D721Med (cell line): ENCODE measurements at places on chromosomes 2 and 18.

GRCh38 chr2:55995211-55995610, 71.6 kb upstream of the EFEMP1 start:
- no peak for DNase-seq

- no peak for DNase-seq
Observed at GRCh38 chr2:171260471-171261424, 100.1 kb upstream of the TLK1 start.

DNA sequence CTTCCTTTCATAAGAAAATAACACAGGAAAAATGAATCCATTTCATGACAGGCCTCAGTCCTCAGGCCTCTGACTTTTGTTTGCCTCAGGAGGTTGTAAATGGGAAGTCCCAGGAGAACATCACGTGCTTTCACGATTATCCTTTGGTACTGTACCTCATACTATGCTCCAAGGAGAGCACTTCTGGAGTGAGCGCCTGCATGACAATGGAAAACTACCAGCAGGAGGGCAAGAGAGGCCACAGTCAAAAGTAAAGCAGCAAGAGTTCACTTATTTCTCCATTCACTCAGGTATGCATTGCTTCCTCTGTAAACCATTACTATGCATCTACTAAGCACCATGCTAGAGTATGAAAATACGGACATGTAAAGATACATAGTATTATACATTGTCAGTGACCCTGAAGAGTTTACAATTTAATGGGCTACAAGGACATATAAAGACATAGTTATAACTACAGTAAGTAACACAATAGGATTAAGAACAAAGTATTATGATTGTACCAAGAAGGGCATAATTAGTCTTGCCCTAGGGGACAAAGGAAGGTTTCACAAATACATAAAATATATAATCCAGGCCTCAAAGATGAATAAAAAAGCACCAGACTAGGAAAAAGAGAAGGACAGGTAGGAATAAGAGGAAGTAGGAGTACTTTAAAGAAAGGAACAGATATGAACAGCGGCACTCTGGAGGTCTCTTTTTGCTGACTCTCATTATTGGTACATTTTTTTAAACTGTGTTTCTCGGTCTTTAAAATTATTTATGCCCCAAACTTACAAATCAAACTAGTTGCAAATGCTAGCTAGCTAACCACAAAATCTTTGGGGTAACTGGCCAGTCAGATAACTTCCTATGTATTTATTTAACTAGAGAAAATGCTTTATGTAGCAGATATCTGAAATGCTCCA, 806.7 kb downstream of the NRXN1 start:
- DNase-seq = no peak

DNA sequence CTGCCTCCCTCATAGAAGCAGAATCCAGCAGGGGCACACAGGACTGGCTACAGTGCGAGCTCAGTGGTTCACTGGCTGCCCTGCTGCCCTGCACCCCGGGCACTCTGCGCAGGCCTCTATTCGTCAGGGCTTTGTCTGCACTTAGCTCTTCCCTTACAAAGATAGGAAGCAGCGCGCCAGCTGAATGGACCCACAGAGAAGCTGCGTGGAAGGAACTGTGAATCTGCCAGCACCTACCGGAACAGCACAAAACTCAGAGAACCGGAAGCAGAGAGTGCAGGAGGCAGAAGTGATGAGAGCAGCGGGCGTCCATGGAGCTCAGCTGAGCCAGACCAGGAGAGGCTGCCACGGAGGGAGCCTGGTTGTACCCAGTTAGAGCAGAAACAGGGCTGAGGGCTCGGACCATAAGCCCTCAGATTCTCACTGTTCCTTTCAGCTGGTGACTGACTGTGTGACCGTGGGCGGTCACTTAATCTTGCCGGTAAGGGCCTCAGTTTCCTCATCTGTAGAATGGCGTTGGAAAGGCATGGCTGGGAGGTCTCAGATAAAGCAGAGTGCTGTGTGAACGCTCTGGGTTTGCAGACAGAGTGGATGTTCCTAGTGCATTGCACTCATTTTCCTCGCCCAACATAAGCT, 23.1 kb upstream of the SLC66A3 start:
- DNase-seq = no peak

DNA sequence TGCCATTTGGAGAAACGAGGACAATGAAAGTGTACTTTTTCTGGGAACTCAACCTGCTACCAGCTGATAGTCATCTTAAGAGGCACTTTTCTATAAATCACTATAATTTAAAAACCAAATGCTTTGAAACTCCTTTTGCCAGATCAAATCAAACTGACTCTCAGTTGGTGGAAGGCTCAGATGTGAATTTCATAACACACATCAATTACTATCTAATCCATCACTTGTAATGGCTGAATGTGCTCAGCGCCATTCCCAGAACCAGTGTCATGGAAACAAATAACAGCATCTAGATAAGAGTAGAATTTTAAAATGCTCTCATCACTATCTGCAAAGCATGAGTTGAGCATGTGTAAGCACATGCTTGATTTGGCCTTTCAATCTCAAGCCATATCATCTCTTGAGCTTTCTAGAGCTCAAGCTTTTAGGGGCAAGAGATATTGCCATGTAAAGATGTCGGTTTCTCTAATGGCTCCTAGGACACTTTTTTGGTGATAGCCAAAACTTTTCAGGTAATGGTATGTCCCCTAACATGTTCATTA, 223.1 kb upstream of the ACVR2A start:
- DNase-seq = no peak

- DNase-seq = no peak
Observed at GRCh38 chr2:96163415-96163767, 18.2 kb upstream of the DUSP2 start.

- DNase-seq = no peak
Observed at GRCh38 chr2:219299372-219299760, 9.8 kb downstream of the PTPRN start.

DNA sequence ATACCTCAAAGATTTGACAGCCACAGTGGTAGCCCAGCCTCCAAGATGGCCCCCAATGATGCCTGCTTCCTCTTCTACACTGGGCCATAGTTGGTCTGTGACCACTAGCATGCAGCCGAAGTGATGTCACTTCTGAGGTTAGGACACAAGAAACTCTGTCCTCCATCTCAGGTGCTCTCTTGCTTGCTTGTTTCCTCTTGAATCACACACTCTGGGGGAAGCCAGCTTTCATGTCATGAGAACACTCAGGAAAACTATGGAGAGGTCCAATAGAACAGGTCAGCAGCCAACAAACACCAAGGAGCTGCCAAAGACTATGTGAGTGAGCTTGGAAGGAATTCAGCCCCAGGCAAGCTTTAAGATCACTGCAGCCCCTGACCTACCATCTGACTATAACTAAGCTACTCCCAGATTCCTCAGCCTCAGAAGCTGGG, 3.3 kb upstream of the ADAM17 start:
- no peak for DNase-seq

DNA sequence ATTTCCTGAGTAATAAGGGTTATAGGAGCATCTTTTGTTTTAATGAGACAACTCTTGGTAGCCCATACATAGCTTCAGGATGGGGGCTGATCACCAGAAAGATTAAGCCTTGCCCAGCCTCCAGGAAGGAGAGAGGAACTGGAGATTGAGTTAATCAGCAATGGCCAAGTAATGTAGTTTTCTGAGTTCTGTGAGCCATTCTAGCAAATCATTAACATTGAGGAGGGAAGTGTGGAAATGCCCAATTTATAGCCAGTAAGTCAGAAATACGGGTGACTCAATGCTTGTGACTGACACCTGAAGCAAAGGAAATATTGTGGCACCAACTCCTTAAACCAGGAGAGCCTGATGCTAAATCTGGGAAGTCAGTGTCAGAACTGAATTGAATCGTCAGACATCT, 205.1 kb upstream of the SRD5A2 start:
- no peak for DNase-seq

DNA sequence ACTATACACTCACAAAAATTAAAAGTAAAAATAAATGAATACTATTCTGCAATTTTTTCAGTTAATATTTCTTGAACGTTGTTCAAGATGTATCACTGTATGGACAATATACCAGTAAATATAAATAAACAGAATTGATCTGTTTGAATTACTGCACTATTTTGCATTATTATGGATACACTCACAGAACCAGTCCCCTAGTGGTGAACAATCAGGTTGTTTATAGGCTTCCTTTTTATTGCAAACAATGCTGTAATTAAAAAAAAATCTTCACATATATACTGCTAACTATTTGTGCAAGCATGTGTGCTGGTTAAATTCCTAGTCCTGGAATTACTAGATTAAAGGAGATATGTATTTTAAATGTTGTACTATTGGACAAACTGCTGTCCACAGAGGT, 306.0 kb downstream of the FBXO15 start:
- DNase-seq = no peak

GRCh38 chr2:171238946-171239345, 78.3 kb upstream of the TLK1 start:
- DNase-seq = no peak

DNA sequence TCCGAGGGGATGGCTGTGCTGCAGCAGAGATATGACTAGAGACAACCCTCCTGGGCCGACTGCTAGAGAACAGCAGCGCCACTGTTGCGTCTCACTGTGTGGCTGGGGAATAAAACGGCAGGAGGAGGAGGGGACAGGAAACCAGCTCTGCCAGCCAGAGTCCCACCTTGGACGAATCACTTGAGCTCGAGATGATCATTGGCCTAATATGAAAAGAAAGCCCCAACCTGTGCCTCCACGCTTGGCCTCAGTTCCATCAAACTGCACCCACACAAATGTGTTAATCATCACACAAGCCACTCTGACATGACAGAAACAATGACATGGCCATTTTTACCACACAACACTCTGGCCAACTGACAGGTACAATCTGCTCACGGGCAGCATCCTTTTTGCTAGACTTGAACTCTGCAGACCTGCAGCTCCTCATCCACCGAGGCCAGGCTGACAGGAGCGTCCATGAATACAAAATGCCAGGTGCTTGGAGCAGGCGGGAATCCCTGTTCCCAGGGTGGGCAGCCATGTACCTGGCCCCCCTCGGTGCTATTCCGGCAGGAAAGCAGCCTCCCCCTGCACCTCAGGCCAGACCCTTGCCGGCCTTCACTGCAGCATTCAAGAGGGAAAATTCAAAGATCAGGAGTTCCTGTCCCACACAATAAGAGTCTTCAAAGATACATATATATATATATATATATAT, 52.3 kb downstream of the PARD6G start:
- no peak for DNase-seq

GRCh38 chr18:8948471-8949149, 153.9 kb upstream of the NDUFV2 start:
- no peak for DNase-seq

DNA sequence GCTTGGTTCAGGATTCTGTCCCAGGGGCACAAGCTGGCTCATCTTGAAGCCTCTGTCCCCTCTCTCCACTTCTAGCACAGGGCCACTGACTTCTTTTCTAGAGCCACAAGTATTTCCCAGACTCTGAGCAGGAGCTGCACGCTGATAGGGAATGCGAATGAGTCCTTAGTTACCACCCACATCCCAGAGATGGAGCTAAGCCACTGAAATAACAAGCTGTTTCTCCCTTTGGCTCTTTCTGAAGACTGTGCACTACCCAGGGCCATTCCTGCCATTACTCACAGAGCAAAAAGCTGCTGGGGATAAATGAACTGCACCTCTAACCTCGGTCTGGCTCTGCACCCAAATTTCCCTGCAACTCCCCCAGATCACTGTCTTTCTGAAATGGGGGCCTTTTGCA, 70.6 kb downstream of the TSN start:
- no peak for DNase-seq

DNA sequence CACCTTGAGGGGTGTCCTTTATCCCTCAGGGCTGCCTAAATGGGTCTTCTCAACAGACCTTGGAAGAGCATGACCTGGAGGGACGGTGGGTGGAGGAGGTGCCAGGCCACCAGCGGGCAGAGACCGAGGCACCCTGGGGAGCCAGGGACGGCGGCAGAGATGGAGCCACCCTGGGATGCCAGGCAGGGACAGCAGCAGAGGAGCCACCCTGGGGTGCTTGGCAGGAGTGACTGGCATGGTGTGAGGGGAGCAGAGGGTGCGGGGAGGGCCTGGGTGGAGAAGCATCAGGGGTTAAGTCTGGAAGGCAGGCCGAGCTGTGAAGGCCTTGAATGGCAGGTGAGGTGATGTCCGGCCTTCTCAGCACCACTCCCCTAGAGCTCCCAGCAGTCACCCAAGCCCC, 56.1 kb downstream of the CIB4 start:
- DNase-seq = no peak

DNA sequence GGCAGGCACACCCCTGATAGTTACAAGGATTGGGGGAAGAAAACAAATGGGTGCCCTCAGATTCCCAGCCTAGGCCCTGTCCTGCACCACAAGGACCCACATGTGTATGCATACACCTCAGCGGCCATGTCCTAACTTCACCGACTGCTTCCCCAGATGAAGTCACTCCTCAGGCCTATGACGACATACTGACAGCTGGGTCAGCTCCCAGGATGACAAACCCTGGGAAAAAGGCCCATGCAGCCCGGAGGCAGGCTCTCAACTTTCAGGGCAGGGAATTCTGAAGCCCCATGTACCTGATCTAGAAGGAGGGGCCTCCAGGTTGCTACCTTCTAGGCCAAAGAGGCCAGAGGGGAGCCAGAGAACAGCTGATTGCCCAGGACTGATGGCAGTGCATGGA, 11.0 kb upstream of the PLEKHM3 start:
- DNase-seq = no peak

DNA sequence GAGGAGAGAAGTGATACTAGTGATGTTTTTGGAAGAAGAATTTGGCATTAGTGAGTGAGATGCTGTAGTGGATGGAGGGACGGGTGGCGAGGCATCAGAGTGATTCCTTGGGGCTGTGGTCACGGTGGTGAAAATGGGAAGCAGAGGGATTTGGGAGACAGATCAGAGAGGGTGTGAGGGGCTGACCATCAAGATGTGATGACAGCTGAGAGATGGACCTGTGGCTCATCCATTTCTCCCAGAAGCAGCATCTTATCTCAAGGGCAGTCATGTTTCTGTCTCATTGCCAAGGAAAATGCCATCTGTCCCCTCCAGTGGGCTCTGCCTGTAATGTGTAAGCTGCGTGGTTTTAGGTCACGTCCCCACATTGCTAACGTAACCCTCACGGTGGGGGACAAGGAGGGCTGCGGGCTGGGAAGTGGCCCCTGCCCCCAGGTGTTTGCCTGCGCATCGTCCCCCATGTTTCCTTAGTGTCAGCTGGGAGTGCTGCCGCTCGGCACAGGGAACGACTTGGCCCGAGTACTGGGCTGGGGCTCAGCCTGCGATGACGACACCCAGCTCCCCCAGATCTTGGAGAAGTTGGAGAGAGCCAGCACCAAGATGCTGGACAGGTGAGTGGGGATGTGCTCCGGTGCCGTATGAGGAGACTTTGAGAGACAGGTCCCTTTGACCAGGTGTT, 91.0 kb downstream of the DGKD start:
- DNase-seq = no peak

- no peak for DNase-seq
Observed at GRCh38 chr2:43038034-43038695, 188.2 kb downstream of the ZFP36L2 start.

DNA sequence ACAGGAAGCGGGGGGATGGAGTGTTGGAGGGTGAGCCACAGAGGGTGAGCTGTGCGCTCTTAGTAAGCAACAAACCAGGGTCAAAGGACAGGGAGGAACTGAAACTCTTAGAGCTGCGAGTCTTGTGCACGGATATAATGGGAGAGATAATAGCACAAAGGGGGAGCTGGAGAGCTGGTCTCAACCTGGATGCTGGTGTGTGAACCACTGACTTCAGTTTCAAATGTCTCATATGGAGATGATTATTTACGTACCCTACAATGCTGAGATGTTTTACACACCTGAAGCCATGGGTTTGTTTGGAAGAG, 35.9 kb downstream of the PTGR3 start:
- DNase-seq = no peak

GRCh38 chr18:54752185-54752584, 76.1 kb upstream of the RAB27B start:
- no peak for DNase-seq

- no peak for DNase-seq
Observed at GRCh38 chr2:26722328-26722727, 29.8 kb downstream of the KCNK3 start.
